A549 treated with Hydrocortisone at 1 μM for 4 hours (cell line): ENCODE measurements at places on chromosomes 16 and 17. TPM values are rescaled to one million over a fixed set of nuclear protein-coding genes. Genes with fewer than 3 reads are reported as not detected.

Gene COX6A2
- not detected in 5 replicates for total RNA-seq

Gene EIF5A
- total RNA-seq, result 1,618 to 1,808 TPM (median 1,704 TPM) in 5 replicates

Gene PFN1
- 2,071 to 2,769 TPM (median 2,761 TPM) in 5 replicates for total RNA-seq

Gene KIF19
- 0.03 to 0.08 TPM (median 0.05 TPM) in 4 of 5 replicates, not detected in the other for total RNA-seq

Gene HCRT
- 0.21 to 0.50 TPM in 2 of 5 replicates, not detected in the others for total RNA-seq

Gene MYH13
- 0.01 to 0.02 TPM in 2 of 5 replicates, not detected in the others for total RNA-seq

Gene OTOP3
- not detected in 5 replicates for total RNA-seq

Gene TBC1D3
- not detected in 5 replicates for total RNA-seq

Gene TRIM65
- total RNA-seq, result 31.1 to 41.1 TPM (median 35.9 TPM) in 5 replicates

Gene ITFG1
- 37.1 to 46.2 TPM (median 40.3 TPM) in 5 replicates for total RNA-seq

Gene GINS2
- total RNA-seq, result 28.6 to 33.5 TPM (median 30.3 TPM) in 5 replicates

Gene ZFP90
- 6.9 to 9.4 TPM (median 9.3 TPM) in 5 replicates for total RNA-seq

Gene CCR7
- 0.73 to 1.5 TPM (median 0.97 TPM) in 5 replicates for total RNA-seq

Gene NIP7
- total RNA-seq, result 49.8 to 69.1 TPM (median 53.1 TPM) in 5 replicates

Gene KRT32
- 0.05 to 0.07 TPM (median 0.06 TPM) in 3 of 5 replicates, not detected in the others for total RNA-seq

Gene TEKT1
- total RNA-seq, result 0.03 to 0.27 TPM (median 0.16 TPM) in 5 replicates

Gene POLDIP2
- total RNA-seq, result 153 to 165 TPM (median 160 TPM) in 5 replicates

Gene KRTAP2-1
- total RNA-seq, result not detected in 5 replicates

Gene TPSG1
- 0.10 to 0.13 TPM in 2 of 5 replicates, not detected in the others for total RNA-seq

Gene TMIGD1
- total RNA-seq, result not detected in 5 replicates

Gene G6PC1
- total RNA-seq, result 0.14 TPM in 1 of 5 replicates, not detected in the others

Gene CDH5
- total RNA-seq, result 0.10 to 0.31 TPM (median 0.12 TPM) in 5 replicates

Gene MT1M
- total RNA-seq, result 0.32 TPM in 1 of 5 replicates, not detected in the others

Gene NPIPB2
- 2.0 to 3.0 TPM (median 2.5 TPM) in 5 replicates for total RNA-seq

Gene IGSF6
- not detected in 5 replicates for total RNA-seq

Gene SEZ6L2
- 18.2 to 22.4 TPM (median 20.4 TPM) in 5 replicates for total RNA-seq

Gene GSPT1
- 170 to 227 TPM (median 179 TPM) in 5 replicates for total RNA-seq

Gene LYZL6
- total RNA-seq, result not detected in 5 replicates

Gene TBC1D3H
- total RNA-seq, result not detected in 5 replicates
